Hippocampal formation (tissue), 2 donors: ENCODE measurements at places on chromosomes 16 and 17.

GRCh38 chr17:50689956-50690886 lies 17.5 kb downstream of the ANKRD40 start:
- peak; percentile 41 for DNase-seq

DNA sequence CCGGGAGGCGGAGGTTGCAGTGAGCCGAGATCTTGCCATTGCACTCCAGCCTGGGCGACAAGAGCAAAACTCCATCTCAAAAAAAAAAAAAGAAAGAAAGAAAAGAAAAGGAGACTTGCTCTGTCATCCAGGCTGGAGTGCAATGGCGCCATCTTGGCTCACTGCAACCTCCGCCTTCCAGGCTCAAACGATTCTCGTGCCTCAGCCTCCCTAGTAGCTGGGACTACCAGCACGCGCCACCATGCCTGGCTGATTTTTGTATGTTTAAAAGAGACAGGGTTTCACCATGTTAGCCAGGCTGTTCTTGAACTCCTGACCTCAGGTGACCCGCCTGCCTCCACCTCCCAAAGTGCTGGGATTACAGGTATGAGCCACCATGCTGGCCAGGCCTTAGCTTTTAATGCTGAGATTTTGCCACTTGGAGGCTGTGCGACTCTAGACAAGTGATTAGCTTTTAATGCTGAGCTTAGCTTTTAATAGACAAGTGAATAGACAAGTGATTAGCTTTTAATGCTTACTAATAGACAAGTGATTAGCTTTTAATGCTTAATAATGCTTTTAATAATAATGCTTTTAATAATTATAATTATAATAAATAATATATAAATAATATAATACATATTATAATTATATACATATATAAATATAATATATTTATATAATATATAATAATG lies 9.6 kb downstream of the LDAF1 start:
- no peak for DNase-seq

- no peak for DNase-seq
Measured at GRCh38 chr17:49715216-49715615, 7.5 kb upstream of the SLC35B1 start.

GRCh38 chr17:40559954-40560591 lies 5.2 kb downstream of the CCR7 start:
- DNase-seq = peak; percentile 73

- no peak for DNase-seq
Measured at GRCh38 chr16:89656435-89657121, 930 bp downstream of the CHMP1A start.
